ENCODE measurements at places on chromosomes 6 and 20.
A peak's percentile ranks its signal among the peaks of the same experiment; 100 is the strongest.

DNA sequence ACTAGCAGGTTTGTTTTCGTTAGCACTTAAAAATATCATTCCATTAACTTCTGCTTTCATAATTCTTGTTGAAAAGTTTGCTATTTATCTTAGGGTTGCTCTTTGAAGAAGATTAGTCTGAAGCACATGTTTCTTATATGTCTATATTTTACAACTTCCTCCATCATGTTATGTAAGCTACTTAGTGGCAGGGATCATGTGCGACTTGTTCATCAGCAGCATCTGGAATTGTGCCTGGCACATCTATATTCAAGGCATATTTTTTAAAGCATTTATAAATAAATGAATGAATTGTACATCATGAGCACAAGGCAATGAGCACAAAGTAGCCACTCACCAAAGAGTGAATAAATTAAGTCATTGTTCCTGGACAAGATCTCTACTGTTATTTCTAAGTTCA lies 187.2 kb upstream of the COL21A1 start:
- DNase-seq: no peak

- no peak for DNase-seq
Measured at GRCh38 chr6:38976801-38977500, 71.6 kb upstream of the GLP1R start.

DNA sequence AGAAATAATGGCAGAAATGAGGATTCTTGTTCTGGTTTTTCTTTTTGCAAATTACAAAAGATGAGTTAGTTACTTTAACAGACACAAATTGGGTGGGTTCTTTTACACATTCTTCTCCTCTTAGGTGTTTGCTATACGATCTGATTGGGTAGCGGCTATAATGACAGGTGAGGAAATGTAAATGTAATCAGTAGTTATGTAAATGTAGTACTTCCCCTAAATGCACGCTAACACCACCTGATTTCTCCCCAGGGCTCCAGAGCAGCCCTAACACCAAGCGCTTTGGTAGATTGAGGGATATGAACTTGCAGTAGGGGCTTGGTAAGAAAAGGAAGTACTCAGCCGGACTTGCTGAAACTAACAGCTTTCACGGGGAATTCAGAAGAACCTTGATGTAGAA lies 499.4 kb upstream of the NOX3 start:
- DNase-seq: no peak

- no peak for DNase-seq
Measured at GRCh38 chr6:25136854-25137253, 142.3 kb upstream of the CARMIL1 start.

GRCh38 chr6:82040405-82041221 lies 206.9 kb downstream of the IBTK start:
- no peak for DNase-seq

DNA sequence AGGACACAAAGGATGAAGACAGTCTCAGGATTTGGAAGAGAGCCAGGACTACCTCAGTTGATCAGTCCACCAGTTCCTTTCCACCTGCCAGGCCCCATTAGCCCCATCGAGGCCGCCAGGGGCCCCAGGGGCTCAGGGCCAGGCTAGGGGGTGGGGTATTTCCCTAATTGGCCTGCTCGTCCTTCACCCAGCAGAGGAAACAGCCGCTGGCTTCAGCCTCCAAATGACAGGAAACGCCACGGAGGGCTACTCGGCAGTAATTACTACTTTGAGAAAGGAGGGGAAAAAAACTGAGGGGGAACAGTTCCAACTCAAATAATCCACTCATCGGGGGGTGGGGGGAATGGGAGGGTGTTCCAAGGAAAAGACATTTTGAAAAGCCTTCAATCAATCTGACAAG lies 42.7 kb downstream of the MAFB start:
- DNase-seq: no peak

DNA sequence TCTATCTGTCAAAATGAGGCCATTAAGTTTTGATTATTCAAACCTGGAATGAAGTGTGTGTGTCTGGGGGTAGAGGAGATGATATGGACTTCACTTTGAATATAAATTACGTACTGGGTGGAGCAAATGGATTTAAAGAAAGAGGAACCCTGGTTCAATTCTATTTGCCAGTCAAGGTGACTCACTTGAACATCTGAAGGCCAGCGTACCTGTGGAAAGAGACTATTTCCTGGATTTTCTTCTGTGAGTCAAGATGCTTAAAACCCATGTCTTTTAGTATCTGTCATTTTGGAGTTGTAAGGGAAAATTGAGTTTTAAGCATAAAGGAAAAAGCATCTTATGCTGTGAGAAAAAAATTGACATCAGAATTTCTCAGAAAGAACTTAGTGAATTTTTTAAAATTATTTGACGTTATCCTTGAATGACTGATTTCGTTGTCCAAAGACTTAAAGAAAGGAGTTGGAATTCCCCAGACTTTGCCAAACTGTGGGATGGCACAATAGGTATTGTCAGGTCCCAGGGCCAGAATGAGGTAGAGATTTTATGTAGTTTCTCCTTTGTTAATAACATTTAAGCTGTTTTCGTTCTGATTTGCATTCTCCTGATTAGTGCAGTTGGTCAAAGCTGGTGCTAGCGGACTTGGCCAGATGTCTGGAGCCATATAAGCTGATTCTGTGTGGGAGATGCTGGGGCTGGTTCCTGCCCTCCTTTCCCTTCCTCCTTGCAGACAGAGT lies 2.4 kb upstream of the PPP1R14C start:
- no peak for DNase-seq

GRCh38 chr6:24430086-24430485 lies 27.4 kb downstream of the MRS2 start:
- DNase-seq: no peak

DNA sequence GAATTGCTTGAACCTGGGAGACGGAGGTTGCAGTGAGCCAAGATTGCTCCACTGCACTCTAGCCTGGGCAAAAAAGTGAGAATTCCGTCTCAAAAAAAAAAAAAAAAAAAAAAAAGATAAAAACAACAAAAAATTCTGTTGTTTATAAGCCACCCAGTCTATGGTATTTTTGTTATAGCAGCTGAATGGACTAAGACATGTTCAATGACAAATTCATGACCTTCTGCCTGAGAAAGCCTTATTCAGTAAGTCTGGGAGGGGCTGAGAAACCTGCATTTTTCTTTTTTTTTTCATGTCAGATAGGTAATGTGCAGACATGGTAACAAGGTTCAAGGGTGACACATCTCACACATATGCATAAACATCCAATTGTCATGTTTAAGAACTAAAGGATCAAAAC lies 40.4 kb upstream of the TRAF3IP2 start:
- DNase-seq: no peak

GRCh38 chr20:25047766-25048165 lies 10.2 kb downstream of the ACSS1 start:
- DNase-seq: no peak

GRCh38 chr6:165617528-165617927 lies 45.5 kb downstream of the PDE10A start:
- no peak for DNase-seq

DNA sequence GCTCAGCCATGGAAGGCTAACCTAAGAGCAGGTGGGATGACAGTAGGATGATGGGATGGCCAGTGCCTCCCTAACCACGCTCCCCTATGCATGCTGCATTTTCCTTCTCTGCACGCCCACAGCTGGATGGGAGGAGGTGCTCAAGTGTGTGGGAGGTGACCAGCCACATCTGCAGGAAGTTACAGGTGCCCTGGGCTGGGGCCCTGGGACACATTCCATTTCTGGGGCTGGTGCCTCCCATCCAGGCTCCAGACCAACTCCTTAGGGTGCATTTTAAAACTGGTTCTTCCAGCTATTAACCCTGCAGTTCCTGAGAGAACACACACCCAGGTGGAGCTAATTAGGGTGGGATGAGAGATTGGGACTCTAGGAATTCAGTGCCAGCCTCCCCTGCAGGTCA lies 135.3 kb upstream of the ARMC2 start:
- no peak for DNase-seq

DNA sequence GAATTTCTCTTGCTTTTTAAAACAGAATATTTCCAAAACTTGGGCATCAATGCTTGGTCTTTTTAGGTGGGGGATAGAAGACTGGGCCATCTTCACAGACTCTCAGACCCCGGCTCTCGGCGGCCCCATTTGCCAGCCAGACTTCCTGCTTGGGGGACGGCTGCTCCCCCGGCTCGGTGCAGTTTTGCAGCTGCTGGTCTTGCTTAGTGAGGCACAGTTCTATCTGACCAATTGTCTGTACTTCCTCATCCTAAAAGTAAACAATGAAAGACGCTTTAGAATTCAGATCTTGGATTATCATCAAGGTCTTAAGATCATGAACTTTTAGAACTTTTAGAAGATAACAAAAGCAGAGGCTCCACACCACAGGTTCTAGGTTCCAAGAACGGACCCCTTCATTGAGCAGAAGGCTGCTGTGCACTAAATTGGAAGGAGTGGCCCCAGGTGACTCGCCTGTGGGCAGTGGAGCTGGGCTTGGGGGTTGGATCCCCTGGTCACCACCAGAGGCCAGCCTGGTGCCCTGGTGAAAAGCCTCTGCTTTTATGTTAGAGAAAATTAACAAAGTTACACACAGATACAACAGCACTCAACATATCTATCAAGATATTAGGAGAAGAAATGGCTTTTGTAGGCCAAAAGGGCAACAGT lies 26.7 kb downstream of the RNASET2 start:
- DNase-seq: no peak

DNA sequence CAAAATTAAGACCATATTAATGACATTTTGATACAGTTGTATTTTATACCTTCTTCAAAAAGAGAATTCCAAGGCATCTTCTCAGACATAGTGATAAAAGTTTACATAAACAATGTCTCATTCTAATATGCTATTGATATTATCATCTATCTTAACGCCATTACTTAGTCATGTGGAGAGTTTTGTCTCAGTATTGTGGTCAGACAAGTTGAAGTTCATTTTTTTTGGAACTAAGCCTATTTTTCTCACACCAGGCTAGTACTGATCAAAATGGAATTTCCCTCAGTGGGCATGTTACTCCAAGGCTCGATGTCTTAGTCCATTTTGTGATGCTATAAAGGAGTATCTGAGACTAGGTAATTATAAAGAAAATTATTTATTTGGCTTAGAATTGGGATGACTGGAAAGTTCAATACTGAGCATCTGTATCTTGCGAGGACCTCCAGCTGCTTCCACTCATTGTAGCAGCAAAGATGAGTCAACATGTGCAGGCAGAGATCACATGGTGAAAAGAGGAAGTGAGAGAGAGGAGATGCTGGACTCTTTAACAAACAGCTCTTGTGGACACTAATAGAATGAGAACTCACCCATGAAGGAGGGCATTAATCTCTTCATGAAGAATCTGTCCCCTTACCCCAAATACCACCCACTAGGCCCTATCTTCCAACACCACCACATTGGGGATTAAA lies 825.5 kb upstream of the MANEA start:
- no peak for DNase-seq

DNA sequence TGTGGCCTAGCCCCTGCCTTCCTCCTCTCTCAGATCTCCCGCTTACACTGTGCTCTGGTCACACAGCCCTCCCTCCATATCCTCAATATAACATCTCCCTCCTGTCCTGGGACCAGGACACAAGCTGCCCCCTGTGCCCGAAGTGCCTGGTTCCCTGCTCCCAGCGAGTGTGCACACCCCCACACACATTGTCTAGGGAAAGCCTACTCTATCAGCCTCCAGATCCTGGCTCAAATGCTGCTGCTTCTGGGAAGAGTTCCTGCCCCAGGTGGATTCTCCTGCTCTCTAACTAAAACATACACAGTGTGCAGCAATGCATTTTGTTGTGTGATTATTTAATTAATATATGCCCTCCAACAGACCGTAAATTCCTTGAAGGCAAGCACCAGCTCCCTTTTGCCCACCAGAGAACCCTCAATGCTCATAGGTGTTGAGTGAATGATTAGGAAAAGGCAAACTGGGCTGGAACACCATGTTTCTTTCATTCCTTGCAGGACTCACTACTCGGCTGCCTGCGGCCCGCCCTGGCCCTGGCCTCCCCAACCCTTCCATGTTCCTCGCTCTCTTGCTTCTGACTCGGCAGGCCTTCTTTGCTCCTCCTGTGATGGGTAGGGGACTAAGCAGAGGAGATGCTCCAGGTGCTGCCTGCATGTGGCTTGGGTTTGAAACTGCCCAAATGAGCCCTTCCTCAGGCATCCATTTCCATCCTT lies 194.6 kb downstream of the ZDHHC14 start:
- DNase-seq: no peak

GRCh38 chr20:10603971-10604864 lies 69.6 kb downstream of the JAG1 start:
- no peak for DNase-seq

- DNase-seq: no peak
Measured at GRCh38 chr20:6582449-6582848, 185.0 kb upstream of the BMP2 start.

GRCh38 chr6:127464881-127465459 lies 5.8 kb upstream of the KIAA0408 start:
- DNase-seq: peak; percentile 67

DNA sequence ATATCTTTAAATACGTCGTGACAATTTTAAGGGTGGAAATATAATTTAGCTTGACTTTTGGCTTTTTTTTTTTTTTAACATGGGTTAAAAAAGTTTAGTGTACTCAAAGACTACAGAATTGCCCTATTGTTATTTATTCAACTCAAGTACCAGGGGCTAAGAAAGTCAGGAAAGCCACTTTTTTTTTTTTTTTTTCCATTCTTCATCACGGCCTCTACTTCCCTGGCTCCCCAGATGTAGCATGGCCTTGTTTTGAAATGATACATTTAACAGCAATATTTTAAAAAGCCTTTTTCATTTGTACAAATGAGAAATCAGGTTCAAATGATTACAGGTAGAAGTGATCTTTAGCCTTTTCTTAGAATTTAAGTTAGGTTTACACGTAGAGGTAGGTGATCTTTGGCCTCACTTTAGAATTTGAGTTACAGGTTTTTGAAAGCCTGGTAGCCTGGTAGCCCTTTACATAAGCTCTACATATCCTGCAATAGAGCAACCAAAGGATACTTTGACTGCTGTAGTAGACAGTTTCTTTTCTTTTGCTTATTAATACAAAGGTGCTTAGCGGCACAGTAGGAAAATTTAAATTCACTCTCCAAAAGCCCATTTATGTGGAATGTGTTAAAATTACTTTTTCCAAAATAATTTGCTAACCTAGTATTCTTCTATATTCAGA lies 160.5 kb upstream of the MMS22L start:
- DNase-seq: no peak

GRCh38 chr6:104686550-104687175 lies 173.1 kb downstream of the HACE1 start:
- no peak for DNase-seq

- DNase-seq: no peak
Measured at GRCh38 chr6:106126482-106126881, 40.3 kb downstream of the PRDM1 start.

GRCh38 chr20:54596651-54597050 lies 121.3 kb downstream of the DOK5 start:
- DNase-seq: no peak

DNA sequence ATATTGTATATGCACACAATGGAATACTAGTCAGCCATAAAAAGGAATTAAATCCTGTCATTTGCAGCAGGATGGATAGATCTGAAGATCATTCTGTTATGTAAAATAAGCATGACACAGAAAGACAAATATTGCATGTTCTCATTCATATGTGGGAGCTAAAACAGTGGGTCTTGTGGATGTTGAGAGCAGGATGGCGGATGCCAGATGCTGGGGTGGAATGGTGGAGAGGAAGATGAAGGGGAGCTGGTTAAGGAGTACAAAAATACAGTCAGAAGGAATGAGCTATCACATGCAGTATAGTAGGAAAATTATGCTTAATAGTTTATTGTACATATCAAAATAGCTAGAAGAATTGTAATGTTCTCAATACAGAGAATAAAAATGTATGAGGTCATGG lies 41.8 kb downstream of the THBS2 start:
- no peak for DNase-seq

GRCh38 chr20:41137614-41138474 lies 501 bp downstream of the PLCG1 start:
- DNase-seq: peak; percentile 60

- DNase-seq: no peak
Measured at GRCh38 chr20:60469829-60470228, 511.6 kb downstream of the CDH26 start.

Data from stimulated activated CD4-positive, alpha-beta T cell treated with anti-CD3 and anti-CD28 coated beads, Interleukin-4, amount 100 ng/mL, for 1 hour (primary cell).